ENCODE measurements at places on chromosomes 2 and 18. TPM values are rescaled to one million over a fixed set of nuclear protein-coding genes. Genes with fewer than 3 reads are reported as not detected.

Gene PAX3
- not detected for total RNA-seq

Gene CD8B
- not detected for total RNA-seq

Gene FLACC1
- not detected for total RNA-seq

Gene MRPL19
- total RNA-seq = 40.0 TPM

Gene CLEC4F
- total RNA-seq = not detected

Gene LYG1
- total RNA-seq = 0.45 TPM

Gene CRYGC
- not detected for total RNA-seq

Gene CNTNAP5
- not detected for total RNA-seq

Gene PRSS56
- total RNA-seq = not detected

Gene TBC1D8
- 4.4 TPM for total RNA-seq

Gene ABCG5
- not detected for total RNA-seq

Gene SERPINB10
- total RNA-seq = not detected

Gene DCDC2C
- total RNA-seq = not detected

Gene RAPGEF4
- 1.8 TPM for total RNA-seq

Gene CPLX4
- not detected for total RNA-seq

Gene IL37
- total RNA-seq = not detected
